EH (cell line): ENCODE measurements at places on chromosomes 3 and 15.
A peak's percentile ranks its signal among the peaks of the same experiment; 100 is the strongest.

- DNase-seq = no peak
Observed at GRCh38 chr3:148999806-149000205, 8.5 kb downstream of the GYG1 start.

DNA sequence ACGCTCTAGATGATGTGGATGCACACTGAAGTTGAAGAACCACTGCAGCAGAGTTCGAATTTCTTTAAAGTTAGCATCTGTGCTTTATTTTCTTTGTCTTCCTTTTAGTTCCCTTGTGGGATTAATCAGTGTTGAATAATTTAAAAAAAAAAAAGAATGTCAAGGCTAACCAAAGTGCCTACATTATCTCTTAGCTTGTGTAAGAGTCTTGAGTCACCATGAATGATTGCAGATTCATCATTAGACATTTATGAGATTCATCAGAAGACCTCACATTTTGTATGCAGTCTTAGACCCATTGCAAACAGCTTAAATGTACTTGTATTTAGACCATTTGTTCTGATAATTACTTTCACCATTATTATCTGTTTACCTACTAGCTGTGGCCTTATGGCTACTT, 182.2 kb downstream of the FNDC3B start:
- peak; percentile 90 for DNase-seq

GRCh38 chr3:7029562-7029961, 168.6 kb downstream of the GRM7 start:
- no peak for DNase-seq

DNA sequence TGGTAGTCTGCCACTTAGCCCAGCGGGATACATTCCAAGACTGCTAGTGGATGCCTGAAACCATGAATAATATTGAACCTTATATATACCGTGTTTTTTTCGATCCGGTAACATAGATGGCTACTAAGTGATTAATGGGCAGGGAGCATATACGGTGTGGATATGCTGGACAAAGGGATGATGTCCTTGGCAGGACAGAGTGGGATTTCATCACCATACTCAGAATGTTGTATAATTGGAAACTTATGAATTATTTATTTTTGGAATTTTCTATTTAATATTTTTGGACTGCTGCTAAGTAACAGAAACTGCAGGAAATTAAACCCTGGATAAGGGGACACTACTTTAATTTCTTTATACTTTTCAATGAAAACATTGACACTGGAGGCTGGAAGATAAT, 53.2 kb downstream of the ASTE1 start:
- no peak for DNase-seq

DNA sequence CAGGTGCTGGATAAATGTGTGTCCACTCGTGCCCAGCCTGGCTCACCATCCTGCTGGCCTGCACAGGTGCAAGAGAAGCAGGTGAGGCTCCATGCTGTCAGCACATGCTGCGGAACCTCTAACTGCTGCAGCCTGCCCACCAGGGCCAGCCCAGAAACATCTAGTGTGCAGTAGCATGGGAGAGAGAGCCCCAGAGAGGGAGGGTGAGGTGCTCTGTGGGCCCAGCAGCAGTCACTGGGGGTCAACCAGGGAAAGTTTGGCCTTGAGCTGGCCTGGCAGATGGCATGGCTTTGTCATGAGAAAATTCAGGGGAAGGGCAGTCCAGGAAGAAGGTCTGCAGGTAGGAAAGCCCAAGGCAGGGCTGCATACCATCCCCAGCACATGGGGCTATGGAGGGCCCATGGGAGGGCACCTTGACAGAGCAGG, 18.2 kb upstream of the PRR23E start:
- DNase-seq = no peak

DNA sequence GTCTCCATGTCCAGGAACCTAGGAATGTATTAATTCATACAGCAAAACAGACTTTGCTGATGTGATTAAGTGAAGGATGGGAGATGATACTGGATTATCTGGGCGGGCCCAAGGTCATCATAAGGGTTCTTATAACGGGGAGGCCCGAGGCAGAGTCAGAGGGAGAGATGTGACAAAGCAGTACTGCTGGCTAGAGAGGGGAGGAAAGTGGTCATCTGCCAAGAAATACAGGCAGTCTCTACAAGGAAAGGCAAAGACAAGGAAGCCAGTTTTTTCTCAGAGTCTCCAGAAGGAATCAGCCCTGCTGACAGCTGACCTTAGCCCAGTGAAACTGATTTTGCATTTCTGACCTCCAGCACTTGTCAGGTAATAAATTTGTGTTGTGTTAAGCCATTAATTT, 66.2 kb upstream of the CORO2B start:
- peak; percentile 64 for DNase-seq

- DNase-seq = peak; percentile 31
Observed at GRCh38 chr3:11640009-11640673, 3.6 kb downstream of the VGLL4 start.

- DNase-seq = peak; percentile 35
Observed at GRCh38 chr3:67653425-67654098, 850 bp downstream of the SUCLG2 start.

GRCh38 chr3:171168086-171168485, 141.6 kb upstream of the SLC2A2 start:
- DNase-seq = peak; percentile 53

- DNase-seq = no peak
Observed at GRCh38 chr3:141116721-141117120, 65.6 kb downstream of the SPSB4 start.

- no peak for DNase-seq
Observed at GRCh38 chr3:132772252-132772651, 50.0 kb upstream of the NPHP3 start.

DNA sequence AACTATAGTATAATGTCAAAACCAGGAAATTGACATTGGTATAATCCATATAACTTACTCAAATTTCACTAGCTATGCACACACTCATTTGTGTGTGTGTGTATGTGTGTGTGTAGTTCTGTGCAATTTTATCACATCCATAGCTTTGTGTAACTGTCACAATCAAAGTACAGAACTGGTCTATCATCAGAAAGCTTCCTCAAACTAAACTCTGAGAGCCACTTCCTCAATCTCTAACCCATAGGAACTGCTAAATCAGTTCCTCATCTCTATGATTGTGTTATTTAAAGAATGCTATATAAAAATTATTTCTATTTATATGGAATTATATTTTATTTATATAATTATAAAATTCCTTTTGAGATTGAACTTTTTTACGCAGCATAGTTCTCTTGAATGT, 18.1 kb downstream of the LNP1 start:
- no peak for DNase-seq

DNA sequence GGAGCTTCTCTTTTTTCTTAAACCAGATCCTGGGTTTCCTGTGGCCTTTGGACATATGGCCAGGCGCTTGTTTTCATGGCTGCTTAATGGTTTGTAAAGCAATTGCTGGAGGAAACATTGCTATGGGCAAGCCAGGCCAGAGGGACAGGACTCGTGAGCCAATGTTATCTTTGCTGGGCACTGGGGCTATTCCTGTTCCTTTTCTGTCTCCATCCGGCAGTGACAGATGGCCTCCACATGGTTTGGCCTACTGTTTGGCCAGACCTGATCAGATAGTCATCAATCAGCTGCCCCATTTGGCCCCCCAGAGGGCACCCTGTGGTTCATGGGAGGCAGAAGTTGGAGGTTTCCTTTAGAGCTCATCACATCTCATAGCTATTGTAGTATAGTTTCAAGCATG, 326.1 kb upstream of the ROPN1 start:
- no peak for DNase-seq

DNA sequence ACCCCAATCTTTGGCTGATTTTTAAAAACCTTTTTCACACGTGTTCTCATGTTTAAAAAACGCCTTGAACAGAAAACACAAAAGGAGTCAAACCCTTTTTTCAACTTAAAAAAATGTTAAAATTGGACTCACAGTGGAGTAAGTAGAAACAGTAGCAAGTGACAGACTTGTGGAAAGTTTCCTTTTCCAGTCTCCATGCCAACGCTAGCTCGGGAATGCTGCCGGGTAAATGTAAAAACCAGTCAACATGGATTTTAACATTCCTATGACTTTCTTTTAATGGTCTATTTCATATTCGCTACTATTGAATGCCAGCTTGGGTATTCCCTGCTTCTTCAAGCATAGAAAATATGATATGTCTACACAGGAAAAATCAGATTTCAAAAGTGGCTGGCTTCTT, 1.6 kb upstream of the PROK2 start:
- DNase-seq = peak; percentile 5

DNA sequence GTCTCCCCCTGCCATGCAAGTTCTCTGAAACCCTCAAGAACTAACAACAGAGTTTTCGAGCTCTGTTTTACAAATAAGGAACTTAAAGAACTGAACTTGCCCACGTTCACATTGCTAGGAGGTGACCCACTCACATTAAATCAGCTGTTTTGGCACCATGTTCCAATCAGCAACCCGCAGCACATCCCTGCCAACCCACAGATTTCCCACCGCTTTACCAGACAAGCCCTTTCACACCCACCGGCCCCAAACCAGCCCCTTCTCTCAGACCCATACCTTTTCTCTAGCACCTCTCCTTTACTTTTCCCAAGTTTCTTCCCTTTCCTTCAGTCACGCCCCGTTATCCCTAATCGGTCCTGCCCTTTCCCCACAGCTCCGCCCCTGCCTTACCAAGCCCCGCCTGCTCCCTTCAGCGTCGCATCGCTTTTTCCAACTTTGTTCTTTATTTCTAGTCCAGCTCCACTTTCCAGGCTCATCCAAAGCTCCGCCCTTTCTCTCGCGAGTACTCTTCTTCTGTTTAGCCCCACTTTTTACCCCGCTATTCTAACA, 804 bp upstream of the BRPF1 start:
- DNase-seq = no peak

- no peak for DNase-seq
Observed at GRCh38 chr3:46833346-46834300, 29.6 kb downstream of the MYL3 start.

- DNase-seq = peak; percentile 75
Observed at GRCh38 chr3:172152874-172153273, 113.5 kb downstream of the FNDC3B start.

DNA sequence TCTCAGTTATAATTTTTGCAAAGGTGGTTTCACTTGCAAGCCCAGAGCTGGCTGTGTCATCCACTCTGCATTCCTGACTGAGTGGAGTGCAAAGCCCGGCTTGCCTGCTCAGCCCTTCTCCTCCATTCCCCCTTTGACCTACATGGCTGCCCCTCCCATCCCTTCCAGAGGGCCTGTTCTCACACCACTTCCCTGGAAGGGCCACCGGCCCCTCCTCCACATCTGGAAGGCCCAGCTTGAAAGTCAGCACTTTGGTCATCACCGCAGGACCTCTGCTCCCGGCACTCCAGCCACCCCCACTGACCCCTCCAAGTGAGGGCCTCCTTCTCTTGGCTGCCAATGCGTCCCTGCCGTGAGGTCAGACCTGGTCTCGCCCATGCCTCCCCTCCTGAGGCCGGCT, 74.1 kb upstream of the RNF7 start:
- peak; percentile 45 for DNase-seq

DNA sequence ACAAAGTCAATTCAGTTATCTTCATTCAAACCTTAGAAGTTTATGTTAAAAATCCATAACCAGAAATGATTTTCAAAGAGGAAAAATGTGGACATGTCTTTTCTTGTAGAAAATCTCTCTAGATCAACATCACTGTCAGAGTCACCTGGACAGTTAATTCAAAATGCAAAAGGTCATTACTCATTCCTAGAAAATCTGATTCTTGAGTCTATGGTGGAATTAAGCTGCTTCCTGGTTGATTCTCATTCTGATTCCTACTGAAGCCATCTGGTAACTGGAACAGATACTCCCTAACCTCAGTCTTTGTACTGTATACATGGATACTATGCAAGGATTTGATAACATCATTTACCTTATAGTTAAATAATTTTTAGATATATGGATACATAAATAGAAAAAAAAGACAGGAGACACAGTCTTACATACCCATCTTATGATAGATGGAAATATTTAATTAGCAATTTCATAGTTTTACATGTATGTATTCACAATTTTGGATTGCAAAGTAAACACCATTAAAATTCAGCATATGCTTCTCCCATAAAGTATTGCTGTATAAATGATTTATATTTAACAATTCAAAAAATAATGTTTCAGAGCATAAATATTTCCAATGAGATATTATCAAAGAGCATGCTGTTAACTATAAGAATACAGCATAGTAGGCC, 693.2 kb upstream of the CCDC54 start:
- DNase-seq = no peak

GRCh38 chr3:171049861-171050444, 23.4 kb upstream of the SLC2A2 start:
- peak; percentile 74 for DNase-seq

- peak; percentile 30 for DNase-seq
Observed at GRCh38 chr3:107676469-107677309, 153.9 kb downstream of the BBX start.

DNA sequence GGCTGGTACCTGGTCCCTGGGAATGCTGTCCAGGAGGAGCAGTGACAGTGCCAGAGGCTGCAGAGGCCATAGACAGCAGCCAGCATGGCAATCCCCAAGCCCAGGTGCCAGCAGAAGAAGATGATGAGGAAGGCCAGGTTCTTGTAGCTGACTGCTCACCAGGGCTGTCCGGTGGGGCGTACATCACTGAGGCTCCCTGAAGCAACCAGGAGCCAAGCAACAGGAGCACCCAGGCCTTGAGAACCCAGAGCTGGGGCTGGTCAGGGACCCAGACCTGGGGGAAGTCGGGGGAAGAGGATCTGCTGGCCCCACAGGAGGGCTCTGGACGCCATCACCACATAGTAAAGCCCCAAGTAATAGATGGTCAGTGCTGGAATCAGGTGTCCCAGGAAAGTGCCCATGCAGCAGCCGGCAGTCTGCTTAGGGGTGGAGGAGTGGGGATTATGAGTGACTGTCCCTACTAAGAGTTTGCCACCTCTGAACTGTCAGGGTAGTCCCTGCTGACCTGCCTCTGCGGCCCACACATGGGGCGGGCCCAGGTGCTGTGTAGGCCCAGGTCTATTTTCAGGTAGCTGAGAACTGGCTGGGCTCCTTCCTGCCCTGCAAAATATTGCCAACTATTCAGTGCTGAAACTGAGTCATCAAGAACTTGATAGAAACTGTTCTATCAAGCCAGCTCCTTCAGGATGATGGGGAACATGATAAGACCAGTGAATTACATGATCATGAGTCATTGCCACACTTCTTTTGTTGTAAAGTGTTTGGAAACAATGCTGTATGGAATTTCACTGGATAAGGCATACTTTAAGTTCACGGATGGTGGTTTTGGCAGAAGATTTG, 68.7 kb downstream of the CHRD start:
- peak; percentile 90 for DNase-seq

GRCh38 chr3:54951405-54951804, 23.5 kb upstream of the LRTM1 start:
- DNase-seq = peak; percentile 94

DNA sequence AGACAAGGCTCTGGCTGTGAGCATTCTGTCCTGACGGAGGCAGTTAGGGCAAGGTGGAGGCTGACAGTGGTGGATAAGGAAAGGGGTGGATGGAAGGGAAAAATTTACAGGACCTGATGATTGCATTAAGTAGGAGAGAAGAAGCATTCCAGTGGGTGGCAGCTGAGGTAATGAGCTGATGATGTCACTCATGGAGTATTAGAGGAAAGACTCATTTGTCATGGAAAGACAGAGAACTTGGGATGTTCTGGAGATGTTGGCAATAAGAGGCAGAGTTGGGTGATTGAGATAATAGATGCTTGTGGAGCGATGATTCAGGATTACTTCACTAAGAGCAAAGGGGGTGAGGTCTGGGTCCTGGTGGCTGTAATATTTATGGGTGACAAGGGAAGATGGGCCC, 63.6 kb upstream of the SCN5A start:
- DNase-seq = peak; percentile 68

- DNase-seq = no peak
Observed at GRCh38 chr3:183386651-183387050, 41.8 kb downstream of the MCF2L2 start.

- no peak for DNase-seq
Observed at GRCh38 chr3:123759871-123760270, 124.3 kb downstream of the MYLK start.

GRCh38 chr15:100592898-100593297, 9.1 kb downstream of the LINS1 start:
- peak; percentile 68 for DNase-seq
